A172 (cell line): ENCODE measurements at places on chromosomes 5 and 9.

- DNase-seq, result no peak
Observed at GRCh38 chr9:4147476-4148230, 152.2 kb downstream of the GLIS3 start.

- DNase-seq, result no peak
Observed at GRCh38 chr9:129854588-129855110, 19.4 kb downstream of the USP20 start.

GRCh38 chr5:71829206-71829605 is 110.1 kb downstream of the CARTPT start:
- DNase-seq, result no peak

- DNase-seq, result no peak
Observed at GRCh38 chr9:87108661-87109060, 161.4 kb upstream of the GAS1 start.

- no peak for DNase-seq
Observed at GRCh38 chr9:122258886-122259415, 5.7 kb downstream of the RBM18 start.

- DNase-seq, result no peak
Observed at GRCh38 chr5:87081511-87082372, 185.9 kb upstream of the RASA1 start.

DNA sequence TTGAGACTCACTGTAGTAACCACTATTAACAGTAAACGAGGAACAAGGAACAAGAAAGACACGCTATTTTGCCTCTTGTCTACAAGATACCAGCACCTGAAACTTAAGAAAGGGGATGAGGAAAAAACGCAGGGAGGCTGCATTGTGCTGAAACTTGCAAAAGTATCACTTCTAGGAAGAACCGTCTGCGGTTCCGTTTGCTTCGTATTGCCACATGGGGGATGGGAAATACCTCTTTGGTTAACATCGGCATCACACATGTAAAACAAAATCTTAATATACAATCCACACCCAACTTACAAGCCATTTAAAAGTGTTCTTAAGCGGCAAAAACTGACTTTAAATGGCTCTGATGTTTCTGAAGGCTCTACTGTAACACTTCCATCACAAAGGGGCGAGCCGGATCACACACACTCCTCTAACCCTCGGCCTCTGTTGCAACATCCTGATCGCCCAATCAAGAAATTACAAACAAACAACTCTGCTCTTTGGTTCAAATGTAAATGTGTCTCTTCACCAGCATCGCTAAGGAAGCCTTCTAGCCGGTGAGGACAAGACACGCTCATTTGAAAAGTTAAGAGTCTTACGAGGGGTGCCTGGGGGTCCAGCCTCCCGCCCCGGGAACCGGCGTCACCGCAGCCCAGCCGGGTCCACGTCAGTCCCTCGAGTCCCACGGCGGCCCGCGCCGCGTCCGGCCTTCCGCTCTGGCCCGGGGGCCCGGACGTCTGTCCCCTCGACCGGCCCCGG is 621 bp downstream of the SEC16A start:
- DNase-seq, result peak; percentile 63

DNA sequence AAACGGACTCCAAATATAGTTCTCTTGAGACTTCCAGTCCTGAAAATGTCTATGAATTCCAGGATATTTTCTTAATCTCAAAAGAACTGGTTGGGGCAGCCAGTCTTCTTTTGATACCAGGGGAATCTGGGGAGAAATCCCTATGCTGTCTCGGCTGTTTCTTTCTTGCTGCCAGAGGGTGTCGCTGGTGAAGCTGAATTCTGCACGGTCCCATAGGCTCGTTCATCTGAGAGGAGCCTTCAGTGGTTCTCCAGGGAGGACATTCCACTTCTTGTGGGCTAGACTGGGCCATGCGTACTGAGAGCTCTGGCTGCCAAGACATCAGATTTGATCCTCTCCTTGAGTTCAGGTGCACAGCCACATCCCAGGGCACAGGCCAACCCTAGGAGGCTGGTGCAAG is 155.0 kb upstream of the CLINT1 start:
- DNase-seq, result no peak

DNA sequence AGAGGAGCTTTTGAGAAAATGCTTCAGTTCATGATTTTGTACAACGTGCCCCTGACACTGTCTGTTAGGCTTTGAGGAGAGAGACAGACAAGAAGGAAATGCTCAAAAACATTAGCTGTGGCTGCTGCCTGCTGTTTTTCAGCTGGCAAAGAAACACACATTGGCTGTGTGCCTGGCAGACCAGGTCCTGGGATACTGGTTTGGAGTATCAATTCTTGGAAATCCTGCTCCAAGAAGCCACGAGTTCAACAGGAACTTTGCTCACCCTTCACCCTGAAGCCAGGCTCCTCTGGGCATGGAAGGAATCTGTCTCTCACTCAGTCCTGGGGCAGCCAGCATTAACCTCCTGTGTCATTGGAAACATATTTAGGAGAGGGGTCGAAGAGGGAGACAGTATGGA is 245.5 kb downstream of the AUH start:
- DNase-seq, result no peak

DNA sequence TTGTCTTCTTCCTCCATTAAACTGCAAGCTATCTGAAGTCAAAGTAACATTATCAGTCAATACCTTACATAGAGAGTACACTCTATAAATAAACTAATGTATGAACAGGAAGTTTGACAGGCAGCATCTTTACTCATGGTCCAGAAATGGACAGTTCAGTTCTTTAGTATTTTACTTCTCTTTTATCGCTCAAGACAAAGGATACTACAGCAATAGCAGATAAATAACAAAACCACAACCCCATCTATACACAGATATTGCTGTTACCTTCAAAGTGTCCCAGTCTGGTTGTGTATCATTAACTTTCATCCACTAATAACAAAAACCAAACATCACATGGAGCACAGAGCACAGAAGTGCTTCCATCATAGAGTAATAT is 46.4 kb downstream of the SEMA5A start:
- no peak for DNase-seq

DNA sequence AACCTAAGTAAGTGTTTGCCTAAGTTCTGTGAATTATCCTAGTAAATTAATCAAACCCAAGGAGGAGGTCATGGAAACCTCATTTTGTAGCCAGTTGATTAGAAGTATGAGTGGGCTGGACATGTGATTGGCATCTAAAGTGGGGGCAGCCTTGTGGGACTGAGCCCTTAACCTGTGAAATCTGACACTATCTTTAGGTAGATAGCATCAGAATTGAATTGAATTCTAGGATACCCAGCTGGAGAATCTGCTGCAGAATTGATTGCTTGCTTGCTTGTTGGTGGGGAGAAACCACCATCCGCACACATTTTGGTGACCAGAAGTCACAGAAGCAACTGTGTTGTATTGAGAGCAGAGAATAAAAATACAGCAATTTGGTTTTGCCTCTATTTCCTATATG is 97.0 kb downstream of the FBXL7 start:
- no peak for DNase-seq

DNA sequence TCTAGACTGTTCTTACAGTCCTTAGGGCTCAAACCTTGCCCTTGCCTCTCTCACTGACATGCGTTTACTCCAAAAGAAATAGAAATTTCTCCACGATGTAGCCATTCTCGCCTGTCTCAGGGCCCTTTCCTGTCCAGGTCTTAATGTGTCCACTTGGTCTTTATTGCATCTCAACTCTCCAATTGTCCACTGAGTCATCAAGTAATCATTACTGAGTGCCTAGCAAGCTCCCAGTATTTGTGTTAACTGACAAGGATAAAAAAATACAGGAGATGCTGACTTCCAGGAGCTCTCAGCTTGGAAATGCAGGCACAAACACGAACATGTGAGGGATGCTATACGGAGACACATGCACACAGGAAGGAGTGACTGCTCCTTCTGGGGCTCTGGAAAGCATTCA is 147.3 kb downstream of the ARSB start:
- DNase-seq, result no peak

GRCh38 chr9:37215830-37216229 is 95.5 kb downstream of the ZCCHC7 start:
- peak; percentile 8 for DNase-seq

- DNase-seq, result no peak
Observed at GRCh38 chr5:123808461-123809380, 296.7 kb downstream of the CSNK1G3 start.

GRCh38 chr5:90184764-90185163 is 224.8 kb downstream of the CETN3 start:
- no peak for DNase-seq

GRCh38 chr9:87233899-87234455 is 263.7 kb upstream of the DAPK1 start:
- no peak for DNase-seq

GRCh38 chr5:105475401-105475800 is 1912.8 kb upstream of the NUDT12 start:
- no peak for DNase-seq

DNA sequence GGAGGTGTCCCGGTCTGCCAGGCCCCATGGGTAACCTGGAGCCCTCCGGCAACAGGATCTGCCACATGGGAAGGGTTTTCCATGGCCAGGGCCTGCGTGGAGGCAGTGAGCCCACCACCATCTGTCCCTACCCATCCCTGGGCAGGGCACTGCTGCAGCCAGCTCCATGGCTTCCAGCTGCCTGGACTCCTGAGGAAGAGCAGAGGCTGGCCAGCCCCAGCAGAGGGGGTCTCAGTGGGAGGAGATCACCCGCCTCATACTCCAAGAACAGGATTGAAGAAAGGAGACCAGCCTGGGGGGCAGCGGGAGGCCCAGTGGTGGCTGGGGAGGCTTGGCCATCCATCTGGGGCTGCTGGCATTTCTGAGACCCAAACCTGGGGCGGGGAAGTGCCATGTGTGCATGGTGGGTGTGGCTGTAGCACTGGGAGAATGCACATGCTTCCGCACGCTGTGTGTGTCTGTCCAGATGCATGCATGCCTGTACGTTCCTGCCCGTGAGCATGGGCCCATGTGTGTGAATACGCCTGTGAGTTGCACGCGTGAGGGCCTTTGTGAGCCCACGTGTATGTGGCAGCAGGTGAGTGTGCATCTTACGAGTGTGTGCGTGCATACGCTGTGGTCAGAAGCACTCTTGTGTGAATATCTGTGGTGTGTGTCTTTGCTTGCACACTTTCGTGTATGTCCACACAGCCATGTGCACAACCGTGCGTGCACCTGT is 78.5 kb downstream of the LMX1B start:
- no peak for DNase-seq

DNA sequence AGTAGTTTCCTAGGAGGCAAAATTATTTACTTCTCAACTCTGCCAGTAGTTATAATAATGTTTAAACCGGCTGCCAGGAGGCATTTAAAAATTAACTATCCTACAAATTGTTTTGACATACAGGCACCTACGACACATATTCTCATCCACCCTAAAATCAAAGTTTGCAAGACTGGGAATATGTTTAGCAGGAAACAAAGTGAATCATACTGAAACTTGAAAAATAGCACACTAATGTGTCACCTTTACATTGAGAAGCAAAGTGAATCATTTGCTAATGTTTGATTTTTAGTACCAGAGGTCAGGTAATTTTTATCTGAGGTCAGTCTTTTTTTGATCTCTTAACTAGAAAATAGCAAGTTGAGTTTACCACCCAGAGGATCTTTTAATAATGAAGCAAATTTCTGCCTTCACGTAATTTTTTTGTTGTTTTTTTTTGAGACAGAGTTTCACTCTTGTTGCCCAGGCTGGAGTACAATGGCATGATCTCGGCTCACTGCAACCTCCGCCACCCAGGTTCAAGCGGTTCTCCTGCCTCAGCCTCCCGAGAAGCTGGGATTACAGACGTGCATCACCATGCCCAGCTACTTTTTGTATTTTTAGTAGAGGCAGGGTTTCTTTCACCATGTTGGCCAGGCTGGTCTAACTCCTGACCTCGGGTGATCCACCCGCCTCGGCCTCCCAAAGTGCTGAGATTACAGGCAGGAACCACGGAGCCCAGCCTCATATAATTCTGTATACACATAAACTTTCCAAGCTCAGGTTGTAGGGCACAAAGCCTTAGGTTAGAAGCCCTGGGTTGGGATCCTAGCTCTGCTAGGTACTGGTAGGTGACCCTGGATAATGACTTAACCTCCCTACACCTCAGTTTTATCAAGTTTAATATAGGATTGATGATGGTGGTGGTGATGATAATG is 124.3 kb downstream of the UGCG start:
- peak; percentile 62 for DNase-seq

DNA sequence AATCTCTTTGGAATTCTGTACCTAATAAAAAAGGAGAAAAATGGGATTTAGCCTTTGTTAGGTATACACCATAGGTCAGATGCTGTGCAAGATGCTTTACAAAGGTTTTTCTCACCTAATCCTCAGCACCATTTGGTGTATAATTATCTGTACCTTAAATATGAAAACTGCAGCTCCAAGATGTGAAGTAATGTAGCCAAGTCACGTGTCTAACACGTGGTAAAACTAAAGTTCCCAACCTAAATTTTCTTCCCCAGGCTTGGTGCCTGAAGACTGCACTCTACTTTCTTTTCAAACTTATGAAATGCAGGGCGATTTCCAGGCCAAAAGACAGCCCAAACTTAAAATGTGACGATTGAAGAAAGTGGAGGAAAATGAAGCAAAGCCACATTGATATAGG is 125.8 kb downstream of the CDH6 start:
- DNase-seq, result no peak

DNA sequence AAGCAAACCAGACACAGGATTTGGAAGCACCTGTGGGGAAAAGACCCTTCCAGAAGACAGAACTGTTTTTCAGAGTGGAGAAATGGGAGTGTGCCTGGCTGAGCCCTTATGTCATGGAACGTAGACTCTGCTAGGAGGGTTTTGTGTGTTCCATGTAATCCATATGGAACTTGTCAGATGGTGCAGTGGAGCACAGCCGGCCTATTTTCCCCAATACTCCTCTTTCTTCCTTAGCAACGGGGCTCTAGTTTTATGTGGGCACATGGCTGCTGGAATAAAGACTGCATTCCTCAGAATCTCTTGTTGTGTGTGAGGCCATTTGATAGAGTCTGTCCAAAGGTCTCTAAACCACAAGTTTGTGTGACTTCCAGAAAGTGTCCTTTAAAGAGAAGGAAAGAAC is 284.0 kb downstream of the DRD1 start:
- DNase-seq, result no peak

DNA sequence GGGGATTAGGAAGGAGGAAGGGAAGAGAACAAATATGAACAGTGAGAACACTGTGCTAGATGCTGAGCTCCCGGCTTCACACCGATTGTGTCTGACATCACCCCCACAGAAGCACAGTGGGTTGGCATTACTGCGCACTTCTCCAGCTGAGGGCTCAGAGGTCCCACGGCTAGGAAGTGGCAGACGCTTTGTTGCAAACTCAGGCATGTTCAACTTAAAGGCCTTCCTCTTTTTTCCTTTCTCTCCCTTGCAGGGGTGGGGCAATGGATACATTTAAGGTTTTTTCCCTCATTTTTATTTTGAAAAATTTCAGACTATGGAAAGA is 15.5 kb upstream of the SHB start:
- DNase-seq, result no peak

GRCh38 chr9:12784461-12785259 is 9.8 kb downstream of the LURAP1L start:
- peak; percentile 91 for DNase-seq

DNA sequence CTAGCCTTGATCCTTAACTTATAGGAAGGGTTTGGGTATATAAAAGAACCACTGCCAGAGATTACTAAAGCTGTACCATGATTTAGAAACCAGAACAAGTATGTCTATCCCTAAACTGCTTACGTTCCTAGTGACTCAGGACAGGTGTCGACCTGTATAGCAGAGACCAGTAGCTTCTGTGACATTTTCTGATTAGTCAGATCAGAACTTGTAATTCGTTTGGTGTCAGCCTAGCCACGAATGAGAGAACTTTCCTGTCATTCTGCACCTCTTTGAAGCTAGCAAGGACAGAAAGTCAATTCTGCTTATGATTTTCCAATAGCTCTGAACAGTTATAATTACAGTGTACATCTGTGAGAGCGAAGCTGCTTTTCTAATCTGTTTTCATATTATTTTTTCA is 39.5 kb downstream of the PRKACG start:
- no peak for DNase-seq

- DNase-seq, result no peak
Observed at GRCh38 chr9:75896193-75896592, 5.7 kb downstream of the PCSK5 start.
